A549 treated with CpdA at 1 μM for 4 hours (cell line): ENCODE measurements at places on chromosomes 7 and 10. TPM values are rescaled to one million over a fixed set of nuclear protein-coding genes. Genes with fewer than 3 reads are reported as not detected.

Gene CHN2
- total RNA-seq = 0.11 TPM in 1 of 5 replicates, not detected in the others

Gene CUEDC2
- total RNA-seq = 62.5 to 70.8 TPM (median 63.1 TPM) in 5 replicates

Gene LIPJ
- not detected in 5 replicates for total RNA-seq

Gene ANKRD61
- 0.38 to 0.90 TPM (median 0.61 TPM) in 5 replicates for total RNA-seq

Gene RAB19
- not detected in 5 replicates for total RNA-seq

Gene PDE1C
- total RNA-seq = 4.3 to 6.2 TPM (median 5.6 TPM) in 5 replicates

Gene TAS2R5
- total RNA-seq = 0.40 to 0.59 TPM (median 0.54 TPM) in 5 replicates

Gene IL6
- total RNA-seq = 1.4 to 7.2 TPM (median 2.4 TPM) in 5 replicates

Gene NPSR1
- total RNA-seq = not detected in 5 replicates

Gene ARHGEF5
- total RNA-seq = 1.2 to 2.1 TPM (median 1.7 TPM) in 5 replicates

Gene LRRN3
- 0.06 to 0.17 TPM (median 0.07 TPM) in 5 replicates for total RNA-seq

Gene PPP1R3A
- not detected in 5 replicates for total RNA-seq

Gene SERPINE1
- 712 to 895 TPM (median 757 TPM) in 5 replicates for total RNA-seq

Gene NPC1L1
- 0.05 to 0.13 TPM (median 0.06 TPM) in 4 of 5 replicates, not detected in the other for total RNA-seq

Gene PNLIPRP2
- 0.09 to 0.13 TPM (median 0.10 TPM) in 3 of 5 replicates, not detected in the others for total RNA-seq

Gene AKR1D1
- total RNA-seq = not detected in 5 replicates

Gene TAX1BP1
- total RNA-seq = 65.6 to 111 TPM (median 76.1 TPM) in 5 replicates

Gene CHAT
- total RNA-seq = not detected in 5 replicates

Gene AGBL3
- total RNA-seq = 0.73 to 1.4 TPM (median 1.1 TPM) in 5 replicates

Gene VIM
- total RNA-seq = 1,774 to 2,057 TPM (median 1,913 TPM) in 5 replicates

Gene AVPI1
- total RNA-seq = 62.7 to 115 TPM (median 89.2 TPM) in 5 replicates

Gene SLC26A3
- not detected in 5 replicates for total RNA-seq

Gene GRID2IP
- total RNA-seq = 0.01 TPM in 1 of 5 replicates, not detected in the others

Gene ANKRD2
- total RNA-seq = 2.5 to 4.8 TPM (median 4.0 TPM) in 5 replicates

Gene PMPCB
- total RNA-seq = 60.7 to 74.4 TPM (median 67.9 TPM) in 5 replicates

Gene PON3
- 28.2 to 39.2 TPM (median 35.7 TPM) in 5 replicates for total RNA-seq

Gene FAM25G
- 1.1 to 2.6 TPM (median 1.4 TPM) in 4 of 5 replicates, not detected in the other for total RNA-seq

Gene ARL4A
- total RNA-seq = 42.5 to 45.5 TPM (median 44.9 TPM) in 5 replicates

Gene PAX4
- total RNA-seq = not detected in 5 replicates

Gene ZPBP
- not detected in 5 replicates for total RNA-seq

Gene RNF148
- total RNA-seq = not detected in 5 replicates

Gene PTPRN2
- 0.47 to 1.4 TPM (median 0.72 TPM) in 5 replicates for total RNA-seq

Gene OR9A2
- not detected in 5 replicates for total RNA-seq

Gene HOGA1
- 0.81 to 2.0 TPM (median 1.3 TPM) in 5 replicates for total RNA-seq

Gene PRSS37
- total RNA-seq = not detected in 5 replicates

Gene SYT15
- total RNA-seq = 2.2 to 2.8 TPM (median 2.6 TPM) in 5 replicates

Gene ARHGAP12
- 19.7 to 24.0 TPM (median 20.4 TPM) in 5 replicates for total RNA-seq

Gene ZNF92
- 3.5 to 5.9 TPM (median 4.4 TPM) in 5 replicates for total RNA-seq

Gene FOXP2
- total RNA-seq = not detected in 5 replicates

Gene C7orf33
- total RNA-seq = not detected in 5 replicates

Gene SDK1
- total RNA-seq = 0.34 to 0.86 TPM (median 0.59 TPM) in 5 replicates

Gene GPR26
- total RNA-seq = not detected in 5 replicates

Gene LSM8
- total RNA-seq = 41.4 to 55.9 TPM (median 42.7 TPM) in 5 replicates

Gene ZNF727
- total RNA-seq = not detected in 5 replicates

Gene PSPH
- 26.1 to 33.1 TPM (median 28.6 TPM) in 5 replicates for total RNA-seq

Gene GSDME
- 26.9 to 36.0 TPM (median 32.0 TPM) in 5 replicates for total RNA-seq

Gene C10orf90
- 2.8 to 3.3 TPM (median 2.9 TPM) in 5 replicates for total RNA-seq

Gene EVX1
- total RNA-seq = 0.03 to 0.09 TPM (median 0.07 TPM) in 3 of 5 replicates, not detected in the others
